ENCODE measurements at places on chromosomes 11 and 22.

DNA sequence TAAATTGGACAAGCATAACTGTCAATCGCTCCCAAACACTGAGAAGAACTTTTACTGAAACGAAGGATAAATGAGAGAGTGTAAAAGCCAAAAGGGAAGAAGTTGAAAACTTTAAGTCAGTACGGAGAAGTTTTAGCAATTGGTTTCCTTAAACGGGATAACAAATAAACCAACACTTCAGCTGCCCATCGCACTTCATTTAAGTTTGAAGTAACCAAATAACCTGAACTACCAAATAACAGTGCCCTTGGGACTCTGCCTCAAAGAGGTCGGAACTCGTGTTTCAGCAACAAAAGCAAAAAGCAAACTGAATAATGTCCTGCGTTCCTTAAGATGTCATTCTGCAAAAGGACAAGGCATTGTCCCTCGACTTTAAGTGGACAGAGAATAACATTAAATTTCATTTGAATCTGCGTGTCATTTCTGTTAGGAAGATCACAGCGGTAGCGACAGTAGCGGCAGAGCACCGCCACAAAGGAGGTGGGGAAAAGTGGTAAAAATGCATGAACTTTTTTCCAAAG, 127.0 kb upstream of the C11orf58 start:
- DNase-seq: no peak

- DNase-seq: no peak
Observed at GRCh38 chr11:118619444-118620197, 12.2 kb downstream of the PHLDB1 start.

DNA sequence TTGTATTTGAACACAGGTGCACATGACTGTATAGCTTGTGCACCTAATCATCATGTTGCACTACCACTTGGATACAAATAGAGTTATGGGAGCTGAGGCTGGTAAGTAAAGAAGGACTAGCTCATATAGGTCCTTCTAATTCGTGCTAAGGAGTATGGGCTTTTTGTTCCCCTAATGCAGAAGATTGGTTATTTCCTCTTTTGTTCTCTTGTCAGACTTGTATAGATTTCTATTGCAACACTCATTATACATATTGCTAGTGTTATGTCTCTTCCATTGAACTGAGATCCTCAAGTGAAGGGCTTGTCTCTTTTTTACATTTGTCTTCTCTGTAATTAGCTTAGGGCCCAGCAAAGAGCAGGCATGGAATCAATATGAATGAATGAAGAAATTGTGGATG, 54.1 kb upstream of the ARHGAP20 start:
- no peak for DNase-seq

- no peak for DNase-seq
Observed at GRCh38 chr22:42879371-42880021, 22.4 kb upstream of the ARFGAP3 start.

GRCh38 chr11:30861531-30861930, 275.4 kb upstream of the MPPED2 start:
- DNase-seq: no peak

GRCh38 chr22:49300951-49301397, 526.7 kb downstream of the BRD1 start:
- DNase-seq: no peak

GRCh38 chr11:93717501-93717900, 23.8 kb downstream of the TAF1D start:
- DNase-seq: no peak

GRCh38 chr11:34633990-34634693, 13.2 kb downstream of the EHF start:
- DNase-seq: no peak

- DNase-seq: no peak
Observed at GRCh38 chr11:12134236-12134585, 23.8 kb downstream of the MICAL2 start.

DNA sequence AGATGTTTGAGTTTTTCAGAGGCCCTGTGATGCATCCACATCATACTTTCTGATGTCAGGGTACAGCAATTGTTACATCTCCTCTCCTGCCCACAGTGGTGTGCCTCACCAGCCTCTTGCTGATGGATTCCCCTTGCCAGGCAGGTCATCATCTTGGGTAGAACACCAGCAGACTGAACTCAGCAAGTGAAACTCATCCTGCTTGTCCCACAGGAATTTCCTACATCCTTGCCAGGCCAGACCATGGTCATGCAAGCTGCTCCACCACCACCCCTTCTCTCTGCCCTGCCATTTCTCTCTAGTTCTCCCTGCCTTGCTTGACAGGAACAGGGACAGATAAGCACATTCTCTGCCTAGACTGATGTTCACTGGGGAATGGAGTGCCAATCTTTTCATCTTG, 85.9 kb downstream of the PAX6 start:
- DNase-seq: no peak

GRCh38 chr11:65083134-65083833, 556 bp downstream of the CDCA5 start:
- DNase-seq: no peak

DNA sequence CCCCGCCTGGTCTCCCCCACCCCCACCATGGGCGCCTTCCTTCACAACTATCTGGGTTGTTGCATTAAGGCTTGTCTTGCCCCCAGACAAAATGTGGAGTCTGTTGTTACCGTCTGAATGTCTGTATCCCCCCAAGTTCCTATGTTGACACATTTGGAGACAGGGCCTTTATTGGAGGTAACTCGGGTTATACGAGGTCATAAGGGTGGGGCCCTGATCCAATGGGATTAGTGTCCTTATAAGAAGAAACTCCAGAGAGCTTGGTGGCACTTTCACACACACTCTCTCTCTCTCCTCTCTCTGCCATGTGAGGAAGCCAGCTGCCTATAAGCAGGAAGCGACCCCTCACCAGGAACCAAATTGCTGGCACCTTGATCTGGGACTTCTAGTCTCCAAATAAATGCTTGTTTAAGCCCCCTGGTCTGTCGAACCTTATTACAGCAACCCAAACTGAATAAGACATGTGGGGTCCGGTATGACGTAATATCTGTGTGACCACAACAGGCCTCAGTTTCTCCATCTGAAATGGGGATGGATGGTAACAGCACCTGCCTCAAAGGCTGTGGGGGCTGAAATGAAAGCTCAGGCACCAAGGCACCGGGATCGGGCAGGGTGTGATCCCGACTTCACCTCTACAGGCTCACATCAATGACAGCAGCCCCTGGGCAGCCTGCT, 222.3 kb downstream of the CTTN start:
- no peak for DNase-seq

GRCh38 chr22:28148816-28149465, 229.9 kb upstream of the PITPNB start:
- DNase-seq: no peak

DNA sequence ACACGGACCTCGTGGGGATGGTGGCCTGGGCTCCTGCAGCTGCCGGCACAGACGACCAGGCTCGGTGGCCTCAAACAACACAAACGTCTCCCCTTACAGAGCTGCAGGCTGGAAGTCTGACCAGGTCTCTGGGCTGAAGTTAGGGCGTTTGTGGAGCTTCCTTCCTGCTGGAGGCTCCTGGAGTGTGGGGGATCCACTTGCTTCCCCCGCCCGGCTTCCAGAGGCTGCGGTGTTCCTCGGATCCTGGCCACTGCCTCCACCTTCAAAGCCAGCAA, 313.5 kb downstream of the CTTN start:
- no peak for DNase-seq

DNA sequence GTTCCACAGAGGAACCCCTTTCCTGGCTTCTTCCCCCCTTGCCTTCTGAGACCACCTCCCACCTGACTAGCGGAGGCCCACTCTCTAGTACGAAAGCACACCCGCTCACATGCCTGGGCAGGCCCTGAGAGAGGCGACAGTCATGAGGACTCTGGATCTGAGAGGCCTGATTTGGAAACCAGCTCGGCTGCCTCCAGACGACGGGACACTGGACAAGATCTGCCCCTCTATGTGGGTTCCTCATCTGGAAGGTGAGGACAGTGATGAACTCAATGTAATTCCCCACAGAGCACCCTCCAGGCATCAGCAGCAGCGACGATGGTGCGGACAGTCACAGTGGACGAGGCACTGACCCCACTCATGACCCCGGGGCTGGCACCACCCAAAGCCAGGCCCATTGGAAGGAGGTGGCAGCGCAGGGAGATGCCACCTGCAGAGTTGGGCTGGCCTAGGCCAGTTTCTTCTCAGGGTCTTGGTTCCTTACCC, 7.5 kb downstream of the SULT4A1 start:
- DNase-seq: no peak

DNA sequence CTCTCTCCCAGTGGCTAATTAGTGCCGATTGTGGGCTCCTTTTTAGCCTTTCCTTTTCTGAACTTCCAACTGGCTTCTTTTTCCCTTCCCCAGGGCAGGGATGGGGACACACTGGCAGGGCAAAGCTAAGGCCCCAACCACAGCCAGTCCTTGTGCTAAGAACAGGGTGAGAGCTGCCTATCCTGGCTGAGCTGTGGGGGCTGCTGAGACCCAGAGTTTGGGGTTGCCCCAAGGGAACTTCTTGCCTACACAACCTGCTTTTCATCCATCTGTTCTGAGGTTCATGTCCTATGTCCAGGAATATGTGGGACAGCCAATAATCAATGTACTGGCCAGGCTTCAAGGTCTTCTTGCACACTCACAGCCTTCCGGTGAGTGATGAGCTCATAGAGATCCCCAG, 10.0 kb upstream of the TPBGL start:
- DNase-seq: no peak

GRCh38 chr11:129996113-129996870, 6.3 kb downstream of the PRDM10 start:
- no peak for DNase-seq

DNA sequence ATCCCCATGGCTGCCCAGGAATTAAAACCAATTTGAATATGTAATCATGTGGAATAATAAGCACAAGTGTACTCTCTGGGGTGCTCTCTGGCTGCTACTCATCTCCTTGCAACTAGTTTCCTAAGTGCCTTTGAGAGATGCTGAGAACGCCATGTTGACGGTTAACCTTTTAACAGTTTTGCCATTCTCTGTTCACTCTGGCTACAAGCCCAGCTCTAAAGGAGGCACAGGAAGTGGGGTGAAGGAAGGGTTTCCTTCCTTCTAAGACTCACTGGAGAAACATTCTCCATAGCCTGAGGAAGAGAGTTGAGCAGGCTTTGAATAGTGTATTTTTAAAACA, 122.0 kb upstream of the ZC3H12C start:
- no peak for DNase-seq

GRCh38 chr11:113314389-113315301, at the start of gene TTC12:
TTC12 (plus strand) TSS chr11:113314583; CDS start chr11:113316258, 1,675 bp downstream.
- DNase-seq: peak; percentile 93

DNA sequence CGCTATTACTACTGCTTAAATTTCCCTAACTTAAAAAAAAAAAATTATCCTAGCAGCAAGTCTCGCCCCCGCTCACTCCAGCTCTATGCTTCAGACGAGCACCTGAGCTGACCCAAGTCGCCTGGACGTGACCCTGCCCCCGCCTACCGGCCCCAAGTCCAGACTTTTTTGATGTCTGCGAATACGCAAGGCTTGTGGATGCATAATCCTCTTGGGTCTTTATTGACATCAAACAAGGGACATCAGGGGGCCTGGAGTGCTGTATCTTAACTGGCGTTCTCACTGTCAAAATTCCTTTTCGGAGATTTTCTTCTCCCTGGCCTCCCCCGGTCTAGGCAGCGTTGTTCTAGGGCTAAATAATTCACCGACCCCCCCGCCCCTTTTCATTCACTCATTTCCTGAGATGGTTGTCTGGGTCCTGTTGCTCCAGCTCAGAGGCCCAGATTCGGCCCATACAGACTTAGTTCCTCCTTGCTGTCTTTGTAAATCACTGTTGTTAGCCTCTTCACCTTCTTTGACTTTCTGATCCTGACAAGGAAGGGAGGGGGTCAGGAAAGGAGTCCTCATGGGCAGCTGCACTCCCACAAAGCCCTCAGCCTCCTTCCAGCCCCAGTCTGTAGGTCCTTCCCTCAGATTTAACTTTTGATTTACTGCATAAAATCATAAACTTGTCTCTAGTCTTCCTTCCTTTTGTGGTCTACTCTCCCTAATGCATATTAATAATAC, 601 bp upstream of the LRP4 start:
- no peak for DNase-seq

- no peak for DNase-seq
Observed at GRCh38 chr11:68420171-68420570, 40.4 kb upstream of the PPP6R3 start.

DNA sequence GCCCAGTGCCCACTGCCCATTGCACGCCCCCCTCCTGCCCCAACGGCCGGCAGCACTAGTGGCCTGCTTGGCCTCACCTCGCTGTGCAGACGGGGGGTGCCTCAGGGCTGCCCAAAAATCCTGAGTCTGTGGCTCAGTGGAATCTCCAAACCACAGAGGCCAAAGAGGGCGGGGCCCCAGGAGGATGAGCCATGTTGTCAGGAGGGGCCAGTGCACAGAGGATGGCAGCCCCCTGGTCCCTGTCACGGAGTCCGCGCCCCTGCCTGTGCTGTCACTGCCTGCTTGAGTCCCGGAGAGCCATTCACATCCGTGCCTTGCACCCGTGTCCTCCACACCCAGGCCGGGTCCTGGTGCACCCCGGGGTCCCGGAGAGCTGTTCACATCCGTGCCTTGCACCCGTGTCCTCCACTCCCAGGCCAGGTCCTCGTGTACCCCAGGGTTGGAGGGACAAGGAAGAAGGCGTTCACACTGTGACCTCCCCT, 36.4 kb upstream of the MUC5AC start:
- no peak for DNase-seq

- peak; percentile 77 for DNase-seq
Observed at GRCh38 chr22:41237707-41238569, 2.8 kb downstream of the CHADL start.

- DNase-seq: no peak
Observed at GRCh38 chr11:95453616-95454171, 222.7 kb upstream of the SESN3 start.

- no peak for DNase-seq
Observed at GRCh38 chr11:16924462-16924825, 89.8 kb downstream of the PLEKHA7 start.

GRCh38 chr22:41920271-41920976, 5.5 kb upstream of the SHISA8 start:
- DNase-seq: no peak

- DNase-seq: no peak
Observed at GRCh38 chr22:39718206-39718605, 147.7 kb downstream of the CACNA1I start.

GRCh38 chr11:117535201-117535849, 207.7 kb downstream of the CEP164 start:
- no peak for DNase-seq

GRCh38 chr11:84230402-84230801, 944.2 kb upstream of the CCDC90B start:
- no peak for DNase-seq

GRCh38 chr11:76193219-76193618, 13.1 kb downstream of the WNT11 start:
- no peak for DNase-seq

GRCh38 chr11:59062602-59063529, 23.2 kb upstream of the GLYATL1B start:
- DNase-seq: no peak

- DNase-seq: no peak
Observed at GRCh38 chr22:43047605-43048004, 32.7 kb upstream of the PACSIN2 start.

GRCh38 chr11:35139722-35140282, 831 bp downstream of the CD44 start:
- no peak for DNase-seq

GRCh38 chr22:39315389-39315788, 4.0 kb downstream of the RPL3 start:
- DNase-seq: no peak

- DNase-seq: no peak
Observed at GRCh38 chr11:111603611-111604130, 1.4 kb downstream of the SIK2 start.
